Thyroid gland (tissue), 4 donors: ENCODE measurements at places on chromosomes 6 and 20. TPM values are rescaled to one million over a fixed set of nuclear protein-coding genes. Genes with fewer than 3 reads are reported as not detected.

GRCh38 chr20:62025394-62025793 is 40.3 kb downstream of the TAF4 start:
- DNase-seq: no peak

GRCh38 chr20:17848249-17849048 is 120.1 kb downstream of the SNX5 start:
- no peak for DNase-seq

DNA sequence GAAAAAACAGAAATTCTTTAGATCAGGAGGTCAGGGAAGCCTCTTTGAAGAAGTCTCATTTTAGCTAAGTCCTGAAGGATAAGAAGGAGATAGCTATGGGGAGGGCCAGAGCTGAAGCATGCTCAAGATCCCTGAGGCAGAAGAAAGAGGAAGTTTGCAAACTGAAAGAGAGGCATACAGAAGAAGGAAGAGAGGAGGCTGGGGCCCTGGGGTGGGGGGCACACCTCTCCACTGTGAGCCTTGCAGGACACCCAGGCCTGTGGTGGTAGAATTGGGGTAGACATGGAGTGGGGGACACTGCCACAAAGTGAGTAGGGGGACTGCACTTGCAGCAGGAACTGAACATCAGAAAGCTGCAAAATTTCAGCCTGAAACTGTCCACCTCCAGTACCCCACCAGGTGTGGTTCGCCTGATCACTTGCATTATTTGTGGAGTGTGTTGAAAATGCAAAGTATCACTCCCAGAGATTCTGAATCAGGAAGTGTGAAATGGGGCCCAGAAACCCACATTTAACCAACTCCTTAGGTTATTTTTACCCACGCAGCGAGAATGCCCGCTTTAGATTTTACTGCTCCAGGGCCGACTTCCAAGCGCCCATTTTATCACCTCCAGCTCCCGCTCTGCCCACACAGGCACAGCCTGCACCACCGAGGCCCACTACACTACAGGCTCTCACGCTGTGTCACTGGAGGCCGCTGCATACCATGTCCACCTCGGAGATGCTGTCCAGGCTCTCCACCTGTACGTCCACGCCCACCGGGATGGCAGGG is 44.0 kb downstream of the GABRR2 start:
- no peak for DNase-seq

DNA sequence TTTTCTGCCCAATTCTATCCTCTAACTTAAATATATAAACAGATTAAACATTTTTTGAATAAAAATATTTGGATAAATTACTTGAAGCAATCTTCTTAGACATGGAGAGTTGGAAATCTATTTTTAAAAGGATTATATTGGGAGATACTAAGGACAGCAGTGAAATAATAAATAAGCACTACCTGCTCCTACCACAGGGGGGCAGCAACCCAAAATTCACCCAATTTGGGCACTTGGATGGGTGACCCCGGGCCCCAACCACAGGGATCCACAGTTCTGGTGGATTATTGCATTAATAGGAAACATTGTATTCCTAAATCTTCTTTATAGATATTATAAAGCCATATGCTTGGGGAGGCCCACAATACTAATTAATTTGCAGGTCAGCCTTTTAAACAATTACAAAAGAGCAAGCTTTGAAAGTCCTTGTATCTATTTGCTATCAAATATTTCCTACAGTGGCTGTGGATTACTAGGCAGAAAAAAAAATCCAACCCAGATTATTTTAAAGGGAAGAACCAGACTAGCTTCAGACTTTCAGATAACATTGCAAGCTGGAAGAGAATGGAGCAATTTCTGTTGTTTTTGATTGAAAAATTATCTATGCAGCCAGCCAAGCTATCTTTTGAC is 66.4 kb upstream of the PDE10A start:
- peak; percentile 48 for DNase-seq

DNA sequence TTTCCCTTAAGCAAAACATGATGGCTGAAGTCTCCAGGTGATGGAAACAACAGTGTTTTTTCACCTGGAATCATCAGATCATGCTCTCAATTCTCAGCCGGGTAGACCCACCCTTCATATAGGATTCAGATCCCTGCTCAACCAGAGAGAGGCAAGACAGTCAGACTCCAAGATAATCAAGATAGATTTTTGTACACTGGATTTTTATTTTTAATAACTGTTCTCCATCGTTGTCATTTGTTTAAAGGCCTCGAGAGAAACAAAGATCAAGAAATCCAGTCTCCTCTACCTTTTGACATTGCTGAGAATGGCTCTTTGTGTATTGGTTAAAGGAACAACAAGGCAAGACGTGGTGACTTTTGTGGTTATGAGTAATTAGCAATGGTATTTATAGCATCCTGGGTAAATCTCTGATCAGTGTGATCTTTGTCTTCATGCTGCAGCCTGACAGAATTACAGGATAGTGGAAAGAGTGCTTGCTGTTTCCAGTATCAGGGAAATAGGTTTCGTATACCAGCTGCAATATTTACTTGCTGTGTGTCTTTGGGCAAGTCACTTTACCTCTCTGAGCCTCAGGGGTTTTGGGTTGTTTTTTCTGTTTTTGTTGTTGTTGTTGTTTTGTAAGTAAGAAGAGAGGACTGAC is 29.9 kb downstream of the ID4 start:
- no peak for DNase-seq

GRCh38 chr6:147166360-147166944 is 37.8 kb upstream of the STXBP5 start:
- no peak for DNase-seq

- no peak for DNase-seq
Measured at GRCh38 chr6:156557911-156558259, 219.3 kb upstream of the ARID1B start.

DNA sequence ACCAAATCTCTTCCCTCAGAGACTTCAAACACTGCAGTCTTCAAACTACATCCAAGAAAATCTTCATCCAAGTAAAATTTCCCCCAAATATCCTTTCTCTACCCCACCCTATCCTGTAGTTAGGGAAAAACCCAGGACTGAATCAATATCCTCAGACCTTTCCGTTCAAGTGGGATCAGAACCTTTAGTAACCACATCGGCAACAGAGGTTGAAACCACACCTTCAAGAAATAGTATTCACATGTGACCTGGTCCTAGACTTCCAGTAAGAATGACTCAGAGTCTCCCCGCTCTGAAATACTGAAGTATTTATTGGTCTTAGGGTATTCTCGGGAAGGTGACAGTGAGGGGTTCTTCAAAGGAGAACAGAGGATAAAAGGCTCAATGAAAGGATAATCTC is 8.7 kb downstream of the HLA-DPA1 start:
- DNase-seq: no peak

TCF21 gene
- 1.4 TPM for total RNA-seq

RBBP8NL gene
- total RNA-seq: 4.2 TPM

POM121L2 gene
- not detected for total RNA-seq

TMEM170B gene
- total RNA-seq: 8.3 TPM
